Inflammatory macrophage (primary cell): ENCODE measurements at places on chromosomes 4 and X.

DNA sequence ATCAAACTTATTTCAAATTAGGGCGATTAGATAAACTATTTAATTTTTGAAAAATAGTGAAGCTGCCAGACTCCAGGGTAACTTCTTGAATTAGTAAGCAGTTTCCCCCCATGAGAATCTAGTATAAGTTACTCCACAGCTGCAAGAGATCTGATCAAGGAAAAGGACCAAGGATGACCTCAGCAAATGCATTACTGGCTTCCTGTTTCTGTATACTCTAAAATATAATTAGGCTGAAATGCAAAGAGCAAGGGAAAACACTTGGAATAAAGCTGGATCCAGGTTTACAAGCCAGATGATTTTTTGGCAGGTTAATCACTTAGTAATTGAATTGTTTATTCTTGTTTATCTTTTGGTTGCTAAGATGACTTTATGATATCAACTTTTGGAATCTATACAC, 13.4 kb upstream of the P2RY10 start:
- no peak for DNase-seq

DNA sequence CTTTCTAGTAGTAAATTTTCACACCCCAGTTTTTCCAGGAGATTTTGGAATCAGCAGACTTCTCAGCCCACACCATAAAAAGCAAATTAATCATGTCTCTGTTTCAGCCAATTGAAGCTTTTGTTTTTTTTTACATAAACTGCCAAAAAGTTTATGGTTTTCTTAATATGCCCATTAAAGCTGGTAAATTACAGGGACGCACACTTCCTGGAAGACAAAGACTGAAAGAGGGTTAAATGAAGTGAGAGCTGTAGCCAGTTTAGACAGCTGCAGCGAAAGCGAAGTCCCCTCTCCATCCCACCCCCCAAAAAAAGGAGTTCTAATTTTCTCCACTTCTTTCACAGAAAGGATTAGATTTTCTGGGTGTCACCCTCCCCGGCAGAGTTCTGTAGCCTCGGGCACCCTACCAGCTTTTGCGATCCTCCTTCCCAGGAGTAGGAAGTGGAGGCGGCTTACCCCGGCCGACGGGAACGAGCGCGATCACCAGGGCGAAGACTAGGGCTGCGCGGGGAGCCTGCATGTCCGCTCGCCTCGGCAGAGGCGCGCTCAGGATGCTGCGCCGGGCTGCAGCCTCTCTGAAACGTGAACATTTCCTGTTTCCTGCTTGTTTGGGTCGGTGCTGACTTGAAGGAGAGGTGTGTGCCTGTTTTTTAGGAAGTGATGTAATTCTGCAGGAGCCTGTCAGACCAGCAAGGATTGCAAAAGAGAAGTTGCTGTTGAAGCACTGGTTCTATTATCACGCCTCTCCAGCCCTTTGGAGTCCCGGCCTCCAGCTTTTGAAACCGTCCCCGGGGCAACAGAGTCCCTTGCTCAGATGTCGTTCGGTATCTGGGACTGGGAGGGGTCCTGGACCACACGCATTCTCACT, at the start of gene TMEM154:
TSS of gene TMEM154 (minus strand) at position 584 of the 868 bp plus-strand sequence. CDS start at position 520, 64 bp downstream.
- peak; percentile 71 for DNase-seq

GRCh38 chrX:35696760-35697234, 101.3 kb upstream of the MAGEB16 start:
- DNase-seq: no peak

DNA sequence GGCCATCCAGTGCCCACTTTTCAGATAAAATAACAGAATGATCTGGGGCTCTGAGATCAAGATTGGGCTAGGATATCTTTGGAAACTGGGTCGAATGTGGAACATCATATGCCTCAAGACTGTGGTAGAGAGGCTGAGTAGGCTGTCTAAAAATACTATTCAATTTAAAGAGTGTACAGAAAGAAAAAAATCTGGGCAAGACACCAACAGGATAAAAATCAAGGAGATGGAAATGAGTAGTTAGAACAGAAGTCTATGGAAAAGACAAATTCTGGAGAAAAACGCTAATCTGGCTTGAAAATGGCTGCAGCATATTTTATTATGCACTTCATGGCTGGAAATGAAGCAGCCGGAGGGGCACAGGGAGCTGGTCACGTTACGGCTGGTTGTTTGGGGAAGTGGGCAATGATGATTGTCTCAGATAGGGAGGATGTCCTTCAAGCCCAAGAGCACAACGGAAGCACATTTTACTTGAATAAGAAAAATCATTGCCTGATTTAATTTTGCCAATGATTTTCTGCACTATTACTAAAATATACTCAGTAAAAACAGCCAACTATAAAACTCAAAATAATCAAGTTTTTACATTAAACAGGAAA, 27.1 kb upstream of the MAPK10 start:
- DNase-seq: no peak

DNA sequence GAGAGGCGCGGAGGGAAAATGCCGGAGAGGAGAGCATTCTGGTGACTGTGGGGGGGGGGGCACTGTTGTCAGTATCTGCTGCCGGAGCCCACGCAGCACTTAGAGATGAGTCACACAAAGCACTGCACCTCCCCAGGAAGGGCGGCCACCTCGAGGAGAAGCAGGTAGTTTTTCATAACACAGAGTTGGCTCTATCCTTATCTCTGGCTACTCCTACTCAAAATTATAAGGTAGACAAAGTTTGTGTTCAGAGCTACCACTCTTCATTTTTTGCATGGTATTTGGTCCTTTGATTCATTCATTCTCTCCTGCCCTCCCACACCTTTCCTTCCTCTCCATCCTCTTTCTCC, 76.2 kb upstream of the SCOC start:
- no peak for DNase-seq
